ENCODE measurements at places on chromosomes 16 and 17.
A peak's percentile ranks its signal among the peaks of the same experiment; 100 is the strongest.

DNA sequence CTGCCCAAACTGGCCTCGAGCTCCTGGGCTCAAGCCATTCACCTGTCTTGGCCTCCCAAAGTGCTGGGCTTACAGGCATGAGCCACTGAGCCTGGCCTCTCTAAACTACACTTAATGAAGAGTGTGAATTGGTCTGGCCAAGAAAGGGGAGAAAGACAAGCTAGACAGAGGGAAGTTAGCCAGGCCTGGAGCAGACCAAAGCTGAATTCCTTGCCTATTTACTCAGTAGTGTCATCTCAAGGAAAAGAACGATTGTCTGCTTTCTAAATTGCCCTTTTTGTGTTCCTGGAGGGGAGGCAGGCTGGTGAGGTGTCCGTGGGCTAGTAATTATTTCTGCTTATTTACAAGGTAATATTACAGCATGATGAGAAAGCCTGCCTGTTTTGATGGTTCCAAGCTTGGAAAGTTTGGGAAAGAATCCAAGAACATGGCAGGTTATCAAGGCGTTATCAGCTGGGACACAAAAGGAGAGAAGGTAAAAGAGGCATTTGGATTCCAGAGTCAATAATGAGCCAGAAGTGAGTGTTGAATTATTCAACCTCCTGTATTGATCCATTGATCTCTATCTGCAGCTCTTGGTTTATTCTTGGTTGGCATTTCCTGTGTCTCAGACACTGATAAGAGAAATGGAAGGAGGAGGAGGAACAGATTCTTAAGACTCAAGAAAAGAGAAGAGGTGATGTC is 6.3 kb upstream of the CBFB start:
- DNase-seq, result no peak

DNA sequence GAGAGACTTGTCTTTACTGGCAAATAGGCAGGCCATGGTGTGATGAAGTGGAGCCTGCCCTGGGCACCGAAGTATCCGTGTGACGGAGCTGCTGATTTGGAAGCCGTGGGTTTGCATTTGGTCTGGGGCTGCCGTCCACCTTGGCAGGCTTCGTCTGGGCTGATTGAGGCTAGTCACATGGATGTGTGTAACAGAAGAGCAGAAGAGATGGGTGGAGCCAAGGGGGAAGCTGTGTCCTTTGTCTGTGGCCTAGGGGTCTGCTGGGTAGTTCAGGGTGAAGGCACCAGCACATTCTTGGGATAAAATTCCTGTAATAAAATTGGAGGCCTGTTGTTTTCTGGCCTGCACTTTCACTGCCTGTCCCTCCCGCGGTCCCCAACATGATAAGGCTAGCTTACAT is 106.1 kb downstream of the AATF start:
- no peak for DNase-seq

- DNase-seq, result no peak
These were observed 16.9 kb upstream of the CPD start for GRCh38 chr17:30361766-30362279.

DNA sequence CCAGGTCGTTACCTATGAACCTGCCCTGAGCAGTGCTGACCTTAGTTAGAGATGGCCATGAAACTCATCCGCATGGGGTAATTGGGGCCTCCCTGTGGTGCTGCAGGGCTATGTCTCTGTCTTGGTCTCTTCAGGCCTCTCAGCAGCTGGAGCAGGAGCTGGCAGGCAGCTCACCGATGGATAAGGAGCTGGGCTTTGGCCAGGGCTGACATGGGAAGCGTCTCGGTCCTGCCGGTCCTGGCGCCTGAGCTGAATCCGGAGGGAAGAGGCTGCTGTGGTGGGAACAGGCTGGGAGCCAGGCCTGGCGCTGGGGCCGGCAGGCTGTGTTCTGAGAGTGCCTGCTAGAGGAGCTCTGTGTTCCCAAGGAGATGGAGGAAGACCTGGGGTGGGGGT is 10.1 kb downstream of the IL32 start:
- no peak for DNase-seq

DNA sequence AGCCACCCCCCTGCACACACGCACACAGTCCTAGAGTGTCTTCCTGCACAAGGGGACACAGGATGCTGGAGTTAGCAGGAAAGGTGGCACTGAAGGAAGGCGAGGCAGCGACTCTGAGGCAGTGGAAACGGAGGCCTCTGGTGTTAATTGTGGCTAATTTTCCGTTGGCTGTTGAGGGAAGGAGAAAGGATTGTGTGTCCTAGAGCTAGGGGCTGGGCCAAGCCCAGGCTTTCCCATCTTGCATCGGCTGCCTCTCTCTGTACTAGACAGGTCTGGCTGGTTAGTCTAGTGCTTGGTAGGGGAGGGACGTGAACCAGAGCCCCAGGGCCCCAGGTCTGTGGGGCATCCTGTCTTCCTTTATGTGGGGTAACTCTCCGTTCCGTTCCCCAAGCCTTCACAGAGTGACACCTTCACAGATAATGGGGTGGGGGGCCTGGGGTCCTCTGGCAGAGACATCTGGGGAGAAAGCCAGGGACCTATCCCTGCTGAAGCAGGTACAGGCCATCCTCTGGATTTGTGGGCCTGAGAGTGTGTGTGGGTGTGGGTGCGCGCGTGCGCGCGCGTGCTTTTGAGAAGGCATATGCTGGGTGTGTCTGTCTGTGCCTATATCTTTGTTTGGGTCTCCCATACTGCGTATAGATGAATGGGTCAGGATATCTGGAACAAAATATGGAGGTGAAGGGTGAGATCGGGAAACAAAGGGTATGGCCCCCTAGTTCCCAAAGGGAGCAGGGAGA is at the start of gene CHD3:
Gene CHD3, plus strand, starts transcription at position 606 of the 737 bp plus-strand sequence. CDS start 212 bp downstream, outside the sequence.
- peak; percentile 61 for DNase-seq

GRCh38 chr17:19570544-19571062 is 36.9 kb downstream of the SLC47A1 start:
- no peak for DNase-seq

- DNase-seq, result no peak
These were observed 11.5 kb upstream of the HYDIN start for GRCh38 chr16:71242036-71242435.

DNA sequence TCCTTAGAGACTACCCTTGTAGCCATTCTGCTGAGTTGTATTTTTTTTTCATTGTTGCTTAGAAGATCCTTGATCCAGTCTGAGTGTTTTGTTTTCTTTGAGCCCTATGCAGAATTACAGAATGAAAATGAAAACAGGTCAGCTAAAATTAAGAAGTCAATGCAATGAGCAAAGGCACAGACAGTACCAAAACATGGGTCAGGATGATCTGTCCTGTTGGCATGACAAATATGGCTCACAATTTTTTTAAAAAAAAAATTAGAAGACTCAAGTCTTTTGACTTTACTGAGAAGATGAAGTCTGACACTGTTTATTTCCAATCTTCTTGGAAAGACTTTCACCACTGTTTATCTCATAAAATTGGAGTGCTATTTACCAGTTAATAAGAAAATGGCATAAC is 32.4 kb downstream of the KCNJ16 start:
- no peak for DNase-seq

- DNase-seq, result no peak
These were observed 9.0 kb upstream of the ITGAE start for GRCh38 chr17:3810019-3810418.

DNA sequence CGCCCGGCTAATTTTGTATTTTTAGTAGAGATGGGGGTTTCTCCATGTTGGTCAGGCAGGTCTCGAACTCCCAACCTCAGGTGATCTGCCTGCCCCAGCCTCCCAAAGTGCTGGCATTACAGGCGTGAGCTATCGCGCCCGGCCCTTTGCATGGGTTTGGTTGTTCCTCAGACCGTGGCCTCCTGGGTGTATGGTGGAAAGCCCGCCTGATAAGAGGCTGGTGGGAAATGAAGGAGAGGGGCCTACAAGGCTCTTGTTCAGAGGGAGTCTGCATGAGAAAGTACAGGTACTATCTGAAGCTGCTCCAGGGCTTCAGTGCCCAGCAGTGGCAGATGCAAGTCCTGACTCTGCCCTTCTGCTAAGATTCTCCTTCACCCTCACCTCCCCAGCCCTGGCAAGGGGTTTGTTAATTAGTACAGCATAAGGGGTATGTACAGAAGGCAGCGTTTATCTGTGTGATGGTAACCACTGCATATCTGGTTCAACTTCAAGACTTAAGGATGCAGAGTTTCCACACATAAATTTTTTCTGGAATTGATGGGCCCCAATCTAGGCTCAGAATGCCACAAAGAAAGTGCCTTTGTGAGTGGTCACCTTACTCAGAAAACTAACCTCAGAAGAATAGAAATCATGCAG is 24.2 kb downstream of the GRB7 start:
- no peak for DNase-seq

DNA sequence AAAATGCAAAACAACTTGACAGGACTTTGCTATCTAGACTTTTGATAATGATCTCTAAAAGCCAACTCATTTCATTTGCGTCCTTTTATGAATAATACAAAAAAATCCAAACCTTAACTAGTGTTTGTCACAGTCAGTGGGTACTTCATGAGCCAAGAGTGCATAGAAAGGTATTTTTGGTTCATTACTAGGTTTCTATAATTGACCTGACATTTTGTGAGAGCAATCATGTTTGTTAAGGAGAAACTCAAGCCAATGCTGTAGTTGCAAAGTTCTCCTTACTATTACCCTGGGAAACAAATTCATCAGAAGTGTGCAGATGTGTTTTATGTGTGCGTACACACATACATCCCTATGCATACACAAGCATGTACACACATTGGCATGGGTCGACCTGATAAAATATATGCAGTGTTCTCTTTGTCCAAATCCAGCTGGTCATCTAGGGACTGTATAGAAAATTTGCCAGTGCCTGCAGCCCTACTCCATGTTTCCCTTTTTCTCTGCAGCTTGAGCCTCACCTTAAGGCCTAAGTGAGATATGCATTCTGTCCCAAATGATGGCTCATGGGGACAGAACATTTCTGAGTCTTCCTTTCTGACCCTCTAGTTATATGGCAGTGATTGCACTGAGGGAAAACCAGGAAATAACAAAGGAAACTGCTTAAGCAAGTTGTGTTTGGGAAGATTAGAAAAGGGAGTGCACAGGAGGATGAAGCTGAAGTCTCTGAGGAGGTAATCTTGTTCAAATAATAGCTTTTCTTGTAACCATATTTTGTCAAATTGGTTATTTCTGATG is 128.1 kb downstream of the CDH13 start:
- DNase-seq, result no peak

- DNase-seq, result no peak
These were observed 86.2 kb downstream of the CRISPLD2 start for GRCh38 chr16:84905965-84906460.

DNA sequence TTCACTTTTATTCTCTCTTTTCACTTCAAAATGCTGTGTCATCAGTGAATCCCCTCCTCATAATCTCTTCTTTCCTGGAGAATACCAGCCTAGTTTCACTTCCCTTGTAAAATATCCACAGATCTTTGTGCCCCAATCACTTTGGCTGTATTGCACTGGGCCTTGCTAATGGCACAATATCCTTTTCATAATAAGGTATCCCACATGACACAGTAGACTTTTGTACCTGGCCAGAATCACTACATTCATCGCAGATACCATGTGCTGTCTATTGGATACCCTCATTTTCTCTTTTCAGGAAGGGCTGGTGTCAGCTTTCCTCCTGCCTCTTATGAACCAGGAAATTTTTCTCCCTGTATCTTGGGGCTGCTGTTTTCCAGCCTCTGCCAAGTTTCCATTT is 25.7 kb upstream of the TOX3 start:
- no peak for DNase-seq

GRCh38 chr17:2323629-2324314 is 12.5 kb downstream of the TSR1 start:
- no peak for DNase-seq

DNA sequence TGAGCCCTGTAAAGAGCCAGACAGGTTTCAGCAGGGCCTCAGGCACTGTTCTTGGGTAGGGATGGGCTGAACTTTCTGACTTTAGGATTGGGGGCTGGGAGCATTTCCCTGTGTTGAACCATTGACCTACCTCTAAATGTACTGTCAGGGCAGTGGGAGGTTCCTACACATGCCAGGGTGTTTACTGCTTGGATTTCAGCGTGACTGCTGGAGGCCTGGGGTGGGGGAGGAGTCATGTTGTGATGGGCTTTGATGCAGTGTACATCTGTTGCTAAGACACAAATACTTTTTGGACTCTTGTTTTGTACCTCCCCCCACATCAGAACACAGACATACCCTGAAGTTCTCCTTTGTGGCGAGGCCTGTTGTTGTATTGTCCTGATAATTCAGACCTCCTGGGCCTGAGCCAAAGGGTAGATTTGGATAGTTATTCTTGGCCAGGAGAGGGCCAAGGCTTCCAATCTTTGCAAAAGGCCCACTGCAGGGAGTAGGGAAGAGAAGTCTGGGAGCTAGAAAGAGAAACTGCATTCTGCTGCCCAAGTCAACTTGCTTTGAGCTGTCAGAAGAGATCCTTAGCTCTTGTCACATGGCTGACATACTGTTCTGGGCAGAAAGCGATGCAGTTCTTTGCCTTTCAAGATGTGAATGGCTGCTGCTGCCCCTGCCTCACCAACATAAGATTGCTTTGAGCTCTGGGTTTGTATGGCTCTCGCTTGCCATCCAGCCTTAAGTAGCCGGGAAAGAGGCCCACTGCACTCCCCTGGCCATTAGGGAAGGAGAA is 3.7 kb downstream of the NFE2L1 start:
- DNase-seq, result no peak

- no peak for DNase-seq
These were observed 22.1 kb upstream of the PVALEF start for GRCh38 chr17:81143200-81143527.

DNA sequence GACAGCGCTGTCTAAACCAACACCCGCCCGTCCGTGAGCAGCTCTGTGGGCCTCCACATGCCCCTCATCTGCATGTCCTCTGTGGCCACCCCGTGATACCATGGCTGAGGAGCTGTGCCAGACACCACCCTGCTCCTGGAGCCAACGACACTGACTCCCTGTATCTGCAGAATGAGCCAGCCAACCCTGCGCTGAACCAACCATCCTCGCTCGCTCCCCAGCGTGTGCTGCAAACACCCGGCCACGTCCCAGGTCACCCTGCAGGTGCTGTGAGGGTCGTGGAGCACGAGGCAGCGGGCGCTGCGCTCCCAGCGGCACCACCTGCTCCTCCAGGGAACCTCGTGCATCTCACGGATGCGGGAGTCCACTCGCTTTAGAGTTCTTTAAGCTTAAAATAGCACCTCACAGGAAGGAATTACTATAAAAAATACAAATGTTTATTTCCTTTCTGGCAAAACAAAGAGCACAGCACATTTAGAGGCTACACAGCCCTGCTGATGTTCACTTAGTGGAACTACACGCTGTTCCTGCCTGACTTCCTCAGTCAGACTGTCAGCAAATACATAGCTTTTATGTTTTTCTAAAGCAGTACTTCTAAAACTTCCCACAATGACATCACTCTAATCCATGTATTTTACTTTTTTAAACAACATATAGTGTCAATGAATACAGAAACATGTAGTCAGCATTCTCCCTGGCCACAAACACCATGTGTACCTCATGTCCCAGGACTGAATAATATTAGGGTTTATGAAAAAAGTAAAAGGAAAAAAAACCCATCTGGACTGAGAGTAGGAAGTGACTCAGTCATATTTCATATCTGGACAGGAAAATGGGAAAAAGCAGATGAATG is 43.5 kb downstream of the MAP1LC3B start:
- no peak for DNase-seq

- no peak for DNase-seq
These were observed 31.3 kb downstream of the DCUN1D3 start for GRCh38 chr16:20868890-20869289.

GRCh38 chr17:65660947-65661346 is 99.5 kb upstream of the AXIN2 start:
- no peak for DNase-seq

All from activated T-cell treated with anti-CD3 and anti-CD28 coated beads for 48 hours (primary cell).